ENCODE measurements at places on chromosomes 7 and 10.

DNA sequence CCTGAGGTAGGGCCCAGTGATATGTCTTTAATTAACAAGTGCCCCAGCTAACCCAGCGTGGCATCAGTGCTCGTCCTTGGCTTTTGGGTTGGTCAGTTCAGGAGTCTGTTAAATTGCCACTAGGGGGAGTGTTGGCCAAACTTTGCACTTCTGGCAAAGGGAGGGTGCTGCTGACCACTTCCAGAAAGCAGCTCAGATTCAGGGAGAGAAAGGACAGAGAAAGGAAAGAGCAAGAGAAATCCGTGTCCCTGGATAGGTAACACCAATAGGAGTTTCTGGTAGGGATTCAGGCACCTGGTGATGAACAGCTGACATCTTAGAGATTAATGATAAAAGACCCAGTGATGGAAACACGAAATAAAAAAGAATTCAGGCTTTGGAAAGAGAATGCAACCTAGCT is 243.1 kb upstream of the AOAH start:
- DNase-seq = no peak

GRCh38 chr7:99386584-99387238 is 12.2 kb downstream of the ARPC1B start:
- DNase-seq = peak; percentile 66

DNA sequence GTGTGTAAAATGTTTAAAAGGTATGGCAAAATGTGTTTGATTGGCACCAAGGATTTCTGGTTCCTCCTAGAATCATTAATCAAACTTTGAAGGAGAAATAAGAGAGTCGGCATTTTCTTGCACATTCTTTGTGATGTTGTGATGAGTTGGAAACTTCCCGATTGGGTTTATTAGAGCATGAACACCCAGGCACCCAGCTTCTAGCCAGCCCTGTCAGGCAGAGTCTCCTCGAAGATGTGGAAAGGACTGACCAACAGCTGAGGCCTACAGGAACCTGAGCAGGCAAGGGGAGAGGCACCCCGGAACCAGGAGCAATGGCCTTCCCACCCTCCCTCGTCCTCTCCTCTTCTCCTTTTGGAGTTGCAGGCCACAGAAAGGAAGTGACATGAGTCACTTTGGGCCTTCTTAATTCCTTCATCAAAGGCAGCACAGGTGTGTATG is 68.7 kb downstream of the EGFR start:
- DNase-seq = no peak

GRCh38 chr7:82778021-82778420 is 334.4 kb upstream of the CACNA2D1 start:
- DNase-seq = no peak

GRCh38 chr10:77600640-77601039 is 37.0 kb downstream of the KCNMA1 start:
- no peak for DNase-seq

GRCh38 chr10:48784031-48784430 is 99.4 kb downstream of the WDFY4 start:
- DNase-seq = no peak

- DNase-seq = no peak
Measured at GRCh38 chr7:17882685-17883084, 57.6 kb downstream of the SNX13 start.

- DNase-seq = no peak
Measured at GRCh38 chr10:112789248-112789647, 160.8 kb upstream of the TCF7L2 start.

DNA sequence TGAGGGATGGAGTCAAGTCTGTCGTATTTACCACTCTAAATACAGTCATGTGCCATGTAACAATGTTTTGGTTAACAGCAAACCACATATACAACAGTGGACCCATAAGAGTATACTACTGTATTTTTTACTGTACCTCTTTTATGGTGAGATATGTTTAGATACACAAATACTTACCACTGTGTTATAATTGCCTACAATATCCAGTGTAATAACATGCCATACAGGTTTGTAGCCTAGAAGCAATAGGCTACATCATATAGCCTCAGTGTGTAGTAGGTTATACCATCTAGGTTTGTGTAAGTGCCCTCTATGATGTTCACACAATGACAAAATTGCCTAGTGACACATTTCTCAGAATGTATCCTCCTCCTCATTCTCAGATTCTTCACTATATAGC is 110.4 kb downstream of the FAM107B start:
- no peak for DNase-seq

- DNase-seq = no peak
Measured at GRCh38 chr10:116408719-116409118, 18.9 kb upstream of the PNLIPRP3 start.

GRCh38 chr7:155868955-155869783 is 56.9 kb upstream of the SHH start:
- peak; percentile 19 for DNase-seq

- no peak for DNase-seq
Measured at GRCh38 chr7:44693641-44694313, 54.9 kb upstream of the ZMIZ2 start.

DNA sequence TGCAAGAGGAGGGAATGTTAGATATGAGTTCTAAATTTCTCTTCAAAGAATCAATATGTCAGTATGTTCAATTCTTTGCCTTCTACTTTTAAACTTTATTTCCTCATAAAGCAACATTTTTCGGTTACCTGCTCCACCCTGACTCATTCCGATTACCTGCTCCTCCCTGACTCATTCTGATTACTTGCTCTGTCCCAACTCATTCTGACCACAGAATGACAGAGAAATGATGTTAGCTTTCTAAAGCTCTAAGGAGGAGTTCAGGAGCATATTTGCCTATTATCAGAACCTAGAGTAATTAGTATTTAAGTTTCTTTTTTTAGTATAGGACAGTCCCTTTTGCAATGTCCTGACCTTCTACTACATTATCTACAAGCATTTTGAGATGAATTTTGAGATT is 24.5 kb upstream of the PPP1R9A start:
- DNase-seq = no peak

DNA sequence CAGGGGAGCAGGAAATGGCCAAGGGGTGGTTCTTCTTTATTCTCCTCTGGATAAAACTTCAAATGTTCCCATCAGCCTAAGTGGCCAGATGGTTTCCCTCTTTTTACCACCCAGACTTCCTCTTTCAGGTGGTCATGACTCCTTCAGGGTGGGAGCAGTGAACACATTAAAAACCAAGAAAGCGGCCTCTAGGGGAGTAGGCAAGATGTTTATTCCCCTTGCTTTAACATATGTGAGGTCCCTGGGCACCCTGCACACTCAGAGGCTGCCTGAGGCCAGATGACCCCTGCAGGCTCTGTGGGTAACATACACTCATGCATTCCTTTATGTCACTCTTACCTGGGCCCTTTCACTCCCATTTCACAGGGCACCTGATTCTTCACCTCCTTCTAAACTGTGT is 357.4 kb downstream of the ABCA13 start:
- no peak for DNase-seq

DNA sequence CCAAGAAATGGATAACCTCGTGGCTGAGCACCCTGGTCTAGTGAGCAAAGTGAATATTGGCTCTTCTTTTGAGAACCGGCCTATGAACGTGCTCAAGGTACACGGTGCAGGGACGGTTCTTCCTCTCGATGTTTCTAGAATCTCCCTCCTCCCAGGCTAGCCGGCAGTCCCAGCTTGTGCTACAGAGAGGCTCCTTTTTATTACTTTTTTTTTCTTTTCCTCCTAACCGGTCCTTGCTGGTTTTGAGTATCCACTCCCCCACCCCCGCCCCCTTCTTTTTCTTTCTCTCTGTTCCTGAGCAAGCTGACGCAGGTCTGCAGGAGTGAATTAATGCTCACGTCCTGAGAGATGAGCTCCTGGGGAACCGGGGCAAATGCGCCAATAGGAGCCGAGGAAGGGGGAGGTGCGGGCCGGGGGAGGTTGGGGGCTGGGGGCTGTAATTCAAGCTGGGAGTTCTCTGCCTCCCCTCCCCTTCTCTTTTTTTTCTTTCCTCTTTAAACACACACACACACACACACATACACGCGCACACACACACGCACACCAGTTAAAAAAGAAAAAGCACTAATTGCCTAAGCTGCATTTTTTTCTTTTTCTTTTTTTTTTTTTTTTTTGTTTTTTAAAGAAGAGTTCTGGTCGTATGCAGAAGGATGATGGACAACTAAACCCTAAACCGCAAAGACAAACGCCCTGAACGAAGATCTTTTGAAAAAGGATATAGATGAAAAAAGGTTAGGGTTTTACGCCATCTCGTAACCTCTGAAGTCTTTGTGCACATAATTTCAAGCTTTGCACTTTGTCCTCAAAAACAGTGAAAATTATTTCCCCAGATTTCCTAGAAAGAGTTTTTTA is 6.6 kb downstream of the CPA2 start:
- DNase-seq = no peak

- DNase-seq = no peak
Measured at GRCh38 chr7:90708841-90709317, 112.8 kb downstream of the CDK14 start.

GRCh38 chr7:27159266-27160144 is 3.0 kb upstream of the HOXA7 start:
- DNase-seq = no peak

GRCh38 chr7:44216521-44217222 is 15.9 kb downstream of the YKT6 start:
- DNase-seq = no peak

DNA sequence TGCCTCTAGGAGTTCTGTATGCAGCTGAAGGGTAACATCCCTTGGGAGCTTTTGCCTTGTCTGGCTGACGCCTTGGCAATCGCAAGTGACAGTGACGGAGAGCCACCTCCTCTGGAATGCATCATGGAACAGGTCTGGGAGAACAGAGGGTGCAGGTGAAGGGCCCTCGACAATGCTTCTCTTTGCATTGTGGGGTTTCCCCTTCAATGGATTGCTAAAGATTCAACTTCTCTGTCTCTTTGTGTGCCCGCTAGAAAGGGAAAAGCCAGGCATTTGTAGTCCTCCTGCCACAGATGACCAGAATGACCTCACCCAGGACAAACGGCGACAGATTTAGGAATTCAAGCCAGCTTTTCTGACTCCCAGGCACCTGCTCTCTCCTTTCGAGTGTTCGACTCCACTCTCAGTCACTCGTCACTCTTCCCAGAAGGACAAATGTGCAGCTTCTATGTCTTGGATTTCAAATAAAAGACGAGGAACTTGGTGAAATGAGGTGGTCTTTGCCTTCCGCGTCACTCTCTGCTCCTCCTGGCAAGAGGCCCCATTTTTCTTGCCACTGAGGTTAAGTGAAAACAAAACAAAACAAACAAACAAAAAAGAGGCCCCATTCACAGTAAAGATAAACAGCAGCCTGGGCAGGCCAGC is 26.1 kb downstream of the IL2RA start:
- peak; percentile 30 for DNase-seq

DNA sequence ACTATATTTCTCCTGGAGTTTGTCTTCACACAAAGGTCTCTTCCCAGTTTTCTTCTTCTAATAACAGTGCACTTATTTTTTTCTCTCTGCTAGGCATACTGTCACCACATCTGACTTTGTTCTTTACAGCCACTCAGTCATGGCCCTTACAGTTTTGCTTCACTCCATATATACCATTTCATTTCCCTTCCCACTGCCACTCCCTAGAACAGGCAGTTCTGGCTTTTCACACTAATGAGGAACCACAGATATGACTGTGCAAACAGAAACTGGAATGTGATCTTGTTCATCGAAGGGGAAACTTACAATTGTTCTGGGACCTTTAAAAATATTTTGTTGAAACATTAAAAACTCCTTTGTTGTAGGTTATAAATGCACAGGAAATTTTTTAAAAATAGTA is 67.3 kb downstream of the EPDR1 start:
- DNase-seq = no peak
